ENCODE measurements at places on chromosomes 6 and 20.
A peak's percentile ranks its signal among the peaks of the same experiment; 100 is the strongest.

GRCh38 chr6:169044381-169045230 is 209.0 kb downstream of the THBS2 start:
- no peak for DNase-seq

- no peak for DNase-seq
Observed at GRCh38 chr6:100153636-100154275, 159.7 kb upstream of the MCHR2 start.

DNA sequence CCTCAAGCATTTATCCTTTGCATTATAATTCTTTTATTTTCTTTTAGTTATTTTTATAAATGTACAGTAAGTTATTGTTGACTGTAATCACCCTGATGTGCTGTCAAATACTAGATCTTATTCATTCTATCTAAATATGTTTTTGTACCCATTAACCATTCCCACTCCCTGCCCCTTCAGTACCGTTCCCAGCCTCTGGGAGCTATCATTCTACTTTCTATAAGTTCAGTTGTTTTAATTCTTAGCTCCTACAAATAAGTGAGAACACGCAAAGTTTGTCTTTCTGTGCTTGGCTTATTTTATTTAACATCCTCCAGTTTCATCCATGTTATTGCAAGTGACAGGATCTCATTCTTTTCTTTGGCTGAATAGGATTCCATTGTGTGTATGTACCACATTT is 12.5 kb upstream of the ERVFRD-1 start:
- no peak for DNase-seq

- no peak for DNase-seq
Observed at GRCh38 chr6:98924647-98925046, 23.1 kb downstream of the FBXL4 start.

DNA sequence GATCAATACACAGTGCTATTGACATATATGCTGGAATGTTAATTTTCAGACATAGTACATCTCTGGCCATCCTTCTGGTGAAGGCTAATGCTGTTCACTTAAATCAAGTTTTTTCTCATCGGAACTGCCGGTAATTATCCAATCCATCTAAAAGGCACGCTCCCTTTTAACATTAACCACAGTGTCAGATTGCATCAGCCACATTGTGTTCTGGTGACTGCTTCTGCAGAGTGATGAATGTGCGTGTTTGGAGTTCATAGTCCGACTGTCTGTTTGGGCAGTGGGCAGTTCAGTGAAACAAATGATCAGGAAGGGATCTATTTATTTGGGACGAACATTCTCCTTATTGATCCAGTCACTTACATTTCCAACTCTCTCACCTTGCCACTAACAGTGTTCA is 49.5 kb downstream of the SOBP start:
- DNase-seq = no peak

- DNase-seq = no peak
Observed at GRCh38 chr6:143141442-143141841, 80.8 kb downstream of the AIG1 start.

DNA sequence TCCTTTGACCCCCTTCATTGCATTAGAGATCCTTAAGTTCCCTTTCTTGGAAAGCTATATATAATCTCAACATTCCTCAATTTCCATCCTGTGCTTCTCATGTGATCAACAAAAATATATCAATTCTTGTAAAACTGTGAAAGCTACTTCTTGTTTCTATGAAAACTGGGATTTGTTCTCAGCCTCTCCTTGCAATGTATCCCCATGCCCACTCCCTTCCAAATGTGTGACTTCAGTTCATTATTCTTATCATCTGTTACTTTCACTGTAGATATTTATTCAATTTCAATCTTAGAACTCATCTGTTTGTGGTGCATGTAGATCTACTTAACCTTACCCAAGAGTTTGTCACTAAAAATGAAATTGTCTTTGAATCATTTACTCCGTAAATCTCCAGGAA is 260.6 kb downstream of the HIVEP2 start:
- no peak for DNase-seq

DNA sequence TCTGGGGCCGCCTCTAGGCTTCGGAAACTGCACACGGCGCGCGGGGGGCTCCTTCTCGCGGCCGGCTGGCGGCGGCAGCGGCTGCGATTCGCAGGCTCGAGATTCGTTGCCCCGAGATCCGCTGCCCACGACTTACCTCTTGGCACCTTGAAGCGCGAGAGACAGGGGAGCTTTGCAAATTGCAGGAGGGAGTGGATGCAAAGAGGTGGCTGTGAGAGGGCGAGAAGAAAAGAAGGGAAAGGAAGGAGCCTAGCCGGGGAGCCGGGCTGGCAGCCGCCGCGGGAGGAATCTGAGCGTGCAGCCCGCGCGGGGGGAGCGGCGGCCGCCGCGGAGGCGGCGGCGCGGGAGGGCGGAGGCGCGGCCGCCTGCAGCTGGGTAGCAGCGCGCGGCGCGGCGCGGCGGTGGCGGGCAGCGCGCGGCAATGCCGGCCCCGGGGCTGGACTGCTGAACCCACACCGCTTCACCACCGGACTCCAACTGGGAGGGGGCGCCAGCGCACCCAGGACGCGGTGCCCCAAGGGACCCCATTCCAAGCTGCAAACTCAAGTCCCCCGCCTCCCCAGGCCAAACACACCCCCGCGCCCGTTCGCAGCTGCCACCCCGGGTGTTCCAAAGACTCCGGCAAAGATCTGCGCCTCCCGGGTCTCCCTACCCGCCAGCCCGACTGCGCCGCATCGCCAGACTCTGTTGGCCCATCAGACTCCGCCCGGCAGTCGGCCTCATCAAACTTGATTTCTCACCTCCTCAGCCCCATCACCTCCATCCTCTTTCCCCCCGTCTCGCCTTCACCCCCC is 44.2 kb upstream of the SUPT3H start:
- DNase-seq = peak; percentile 46

GRCh38 chr6:14094721-14095120 is 22.9 kb upstream of the CD83 start:
- no peak for DNase-seq

- no peak for DNase-seq
Observed at GRCh38 chr20:47102629-47103028, 208.0 kb downstream of the EYA2 start.

DNA sequence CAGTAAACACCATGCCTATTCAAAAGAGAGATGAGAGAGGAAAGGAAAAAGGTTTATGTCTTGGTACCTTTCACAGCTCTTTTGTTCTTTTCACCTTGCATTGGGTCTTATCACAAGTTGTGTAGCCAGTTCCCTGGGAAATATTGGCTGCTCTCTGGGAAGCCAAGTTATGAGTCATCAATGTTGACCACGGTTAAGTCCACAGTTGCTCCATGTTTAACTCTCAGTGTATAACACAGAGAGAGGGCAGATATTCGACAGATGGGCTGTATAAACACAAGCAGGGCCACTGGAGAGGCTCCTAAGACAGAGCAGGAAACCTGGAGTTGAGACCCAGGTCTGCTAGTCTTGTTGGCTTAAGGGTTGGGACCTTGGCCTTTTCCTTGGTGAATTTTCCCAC is 718.6 kb downstream of the QKI start:
- no peak for DNase-seq

GRCh38 chr20:7291323-7291943 is 523.9 kb downstream of the BMP2 start:
- DNase-seq = no peak

GRCh38 chr20:15214051-15214450 is 876.6 kb upstream of the FLRT3 start:
- no peak for DNase-seq

- DNase-seq = no peak
Observed at GRCh38 chr6:162234631-162235030, 492.9 kb downstream of the PRKN start.

DNA sequence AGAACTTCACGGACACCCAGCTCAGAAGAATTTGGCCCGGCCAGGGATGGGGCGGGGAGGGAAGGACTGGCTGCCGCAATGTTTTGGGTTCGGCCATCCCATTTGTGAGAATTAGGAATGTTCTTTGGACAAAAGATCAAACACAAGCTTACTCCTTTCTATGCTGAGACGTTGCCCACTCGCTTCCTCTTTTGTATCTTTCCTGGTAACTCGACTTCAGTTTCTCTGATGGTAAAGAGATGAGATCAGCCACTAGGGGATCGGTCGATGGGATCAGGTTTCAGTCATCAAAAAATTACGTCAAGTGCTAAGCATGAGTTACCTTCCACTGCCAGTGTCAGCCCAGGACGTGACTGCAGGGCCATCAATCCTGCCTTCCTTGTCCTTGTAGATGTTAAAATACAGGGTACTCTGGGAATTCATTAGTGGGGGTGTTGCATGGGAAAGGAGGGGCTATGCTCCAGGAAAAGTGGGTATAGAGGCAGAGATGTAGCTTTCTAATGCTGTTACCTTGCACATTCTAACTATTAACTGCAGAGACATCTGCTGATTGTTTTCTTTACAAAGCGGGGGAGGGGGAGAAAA is 190.2 kb downstream of the TSHZ2 start:
- no peak for DNase-seq

DNA sequence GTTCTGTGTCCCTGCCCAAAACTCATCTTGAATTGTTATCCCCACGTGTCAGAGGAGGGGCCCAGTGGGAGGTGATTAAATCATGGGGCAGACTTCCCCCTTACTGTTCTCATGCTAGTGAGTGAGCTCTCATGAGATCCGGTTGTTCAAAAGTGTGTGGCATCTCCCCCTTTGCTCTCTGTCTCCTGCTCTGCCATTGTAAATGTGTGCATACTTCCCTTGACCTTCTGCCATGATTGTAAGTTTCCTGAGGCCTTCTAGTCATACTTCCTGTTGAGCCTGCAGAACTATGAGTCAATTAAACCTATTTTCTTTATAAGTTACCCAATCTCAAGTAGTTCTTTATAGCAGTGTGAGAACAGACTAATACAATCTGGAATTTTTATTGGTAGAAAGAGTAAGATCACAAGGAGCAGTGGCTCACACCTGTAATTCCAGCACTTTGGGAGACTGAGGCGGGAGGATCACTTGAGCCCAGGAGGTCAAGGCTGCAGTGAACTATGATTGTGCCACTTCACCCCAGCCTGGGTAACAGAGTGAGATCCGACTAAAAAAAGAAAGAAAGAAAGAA is 47.1 kb upstream of the SLC22A16 start:
- no peak for DNase-seq

GRCh38 chr20:46171909-46172308 is 53.8 kb downstream of the CD40 start:
- DNase-seq = no peak

- DNase-seq = no peak
Observed at GRCh38 chr6:55433446-55434130, 106.3 kb downstream of the GFRAL start.

- DNase-seq = no peak
Observed at GRCh38 chr20:63394069-63394919, 33.1 kb upstream of the CHRNA4 start.

DNA sequence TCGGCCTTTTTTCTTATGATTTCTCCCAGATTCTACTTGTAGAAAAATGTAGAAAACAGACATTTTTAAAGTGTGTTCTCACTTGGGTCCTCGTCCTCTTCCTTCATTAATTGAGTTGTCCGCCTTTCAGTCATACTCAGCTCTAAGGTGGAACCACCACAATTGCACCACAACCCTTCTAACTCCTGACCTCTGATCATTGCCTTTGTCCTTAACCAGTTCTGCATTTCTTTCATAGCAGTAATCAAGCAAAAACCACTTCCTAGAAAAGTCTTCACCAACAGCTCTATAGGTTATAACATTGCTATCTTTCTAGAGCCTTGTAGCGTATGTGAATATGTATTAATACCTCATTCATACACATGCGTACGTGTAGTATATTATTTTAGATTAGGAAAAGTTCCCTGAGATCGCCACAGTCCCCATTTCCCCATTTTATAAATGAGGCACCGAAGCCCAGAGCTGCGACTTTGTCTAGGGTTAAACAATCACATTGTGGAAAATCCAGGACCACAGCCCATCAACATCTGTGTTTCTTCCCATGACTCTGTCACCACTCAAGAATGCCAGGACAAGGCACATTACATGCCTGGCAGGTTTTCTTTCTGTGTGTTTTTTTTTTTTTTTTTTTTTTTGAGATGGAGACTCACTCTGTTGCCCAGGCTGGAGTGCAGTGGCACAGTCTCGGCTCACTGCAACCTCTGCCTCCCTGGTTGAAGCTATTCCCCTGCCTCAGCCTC is 175.5 kb downstream of the BTBD3 start:
- no peak for DNase-seq

GRCh38 chr6:99114769-99115406 is 167.1 kb upstream of the FBXL4 start:
- no peak for DNase-seq

DNA sequence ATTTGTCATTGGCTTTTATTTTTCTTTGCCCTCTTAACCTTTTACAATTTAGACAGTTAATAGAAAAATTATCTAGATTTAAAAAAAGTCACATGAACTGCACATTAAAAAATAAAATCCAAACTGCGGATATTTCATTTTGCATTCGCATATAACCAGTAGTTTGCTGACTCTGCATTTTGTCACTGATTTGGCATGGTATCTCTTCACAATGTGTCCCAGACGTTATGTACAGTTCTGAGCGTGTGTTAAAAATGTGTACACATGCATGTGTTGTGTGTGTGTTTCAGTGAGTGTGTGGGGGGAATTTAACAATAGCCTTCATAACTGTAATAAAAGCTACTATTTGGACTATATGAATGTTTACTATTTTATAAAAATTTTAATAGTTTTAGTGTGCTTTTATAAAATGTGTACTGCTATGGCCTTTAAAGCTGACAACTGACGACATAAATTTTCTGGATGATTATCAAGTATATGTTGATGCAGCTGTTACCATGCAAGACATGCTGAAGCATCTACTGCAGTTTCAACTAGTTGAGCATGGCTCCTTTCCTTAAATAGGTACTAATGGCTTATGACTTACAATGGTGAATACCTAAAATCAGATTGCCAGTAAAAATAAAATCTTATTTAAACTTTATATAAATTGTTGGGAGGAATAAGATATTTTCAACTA is 67.7 kb downstream of the HMGCLL1 start:
- DNase-seq = no peak

DNA sequence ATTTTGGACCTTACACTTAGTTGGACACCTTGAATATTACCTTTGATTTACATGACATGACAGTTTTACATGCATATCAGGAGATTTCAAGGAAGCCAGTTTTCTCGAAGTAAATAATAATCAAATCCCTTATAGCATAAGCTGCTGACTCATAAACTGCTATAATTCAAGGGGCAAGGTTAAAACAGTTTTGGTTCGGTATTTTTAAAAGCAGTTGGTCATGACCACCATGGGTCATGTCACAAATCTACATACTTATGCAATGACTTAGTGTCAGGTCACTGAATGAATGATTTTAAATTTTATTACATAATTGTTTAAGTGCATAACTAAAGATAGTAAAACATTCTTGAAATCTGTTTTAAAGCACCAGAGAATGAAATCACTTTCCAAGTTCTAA is 158.0 kb downstream of the DST start:
- DNase-seq = no peak

Measured in stimulated activated CD4-positive, alpha-beta T cell treated with anti-CD3 and anti-CD28 coated beads, Interleukin-12 subunit alpha, Interleukin-12 subunit beta, amount 100 ng/mL, for 4 hours (primary cell).